ENCODE measurements at places on chromosomes 16 and 17.
A peak's percentile ranks its signal among the peaks of the same experiment; 100 is the strongest.

GRCh38 chr17:76845541-76846017 is 22.6 kb upstream of the MGAT5B start:
- DNase-seq = no peak

DNA sequence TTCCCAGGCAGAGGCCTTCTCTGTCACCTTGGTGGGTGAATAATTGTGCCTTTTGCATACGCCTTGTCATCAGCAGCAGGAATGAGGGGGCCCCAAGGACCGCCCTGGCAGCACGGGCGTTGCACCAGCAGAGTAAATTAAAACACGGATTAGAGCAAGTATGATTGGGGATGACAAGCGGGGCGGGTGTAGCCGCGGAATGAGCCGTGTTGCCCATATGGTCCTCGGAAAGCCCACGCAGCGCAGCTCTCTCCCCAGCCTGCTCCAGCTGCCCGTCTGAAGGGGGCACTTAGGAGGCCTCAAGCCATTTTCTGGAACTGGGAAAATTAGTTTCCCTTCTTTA is 299.4 kb upstream of the IRX3 start:
- DNase-seq = no peak

- peak; percentile 60 for DNase-seq
Observed at GRCh38 chr16:11254913-11255736, 879 bp downstream of the SOCS1 start.

DNA sequence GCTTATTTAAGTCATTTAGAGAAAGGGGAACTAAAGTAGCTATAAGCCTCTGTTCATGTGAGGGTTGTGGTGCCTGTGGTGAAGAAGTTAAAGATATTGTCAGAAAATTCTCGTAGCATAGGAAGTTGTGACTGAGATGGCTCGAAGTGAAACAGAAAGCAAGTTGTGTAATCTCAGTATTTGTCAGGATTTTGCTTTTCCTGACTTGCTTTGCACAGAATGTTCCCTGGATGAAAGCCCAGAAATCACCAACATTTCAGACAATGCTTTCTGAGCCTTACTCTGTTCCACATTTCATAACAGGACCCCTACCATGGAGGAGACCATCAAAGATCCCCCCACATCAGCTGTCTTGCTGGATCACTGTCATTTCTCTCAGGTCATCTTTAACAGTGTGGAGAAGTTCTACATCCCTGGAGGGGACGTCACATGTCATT is 10.6 kb downstream of the CALCOCO2 start:
- no peak for DNase-seq

GRCh38 chr16:28292731-28293600 is 641 bp downstream of the SBK1 start:
- no peak for DNase-seq

GRCh38 chr17:79007504-79008381 is 1.8 kb downstream of the CANT1 start:
- no peak for DNase-seq

GRCh38 chr17:7987112-7987893 is 15.1 kb upstream of the GUCY2D start:
- no peak for DNase-seq

GRCh38 chr16:13906168-13907089 is 13.5 kb upstream of the ERCC4 start:
- no peak for DNase-seq

DNA sequence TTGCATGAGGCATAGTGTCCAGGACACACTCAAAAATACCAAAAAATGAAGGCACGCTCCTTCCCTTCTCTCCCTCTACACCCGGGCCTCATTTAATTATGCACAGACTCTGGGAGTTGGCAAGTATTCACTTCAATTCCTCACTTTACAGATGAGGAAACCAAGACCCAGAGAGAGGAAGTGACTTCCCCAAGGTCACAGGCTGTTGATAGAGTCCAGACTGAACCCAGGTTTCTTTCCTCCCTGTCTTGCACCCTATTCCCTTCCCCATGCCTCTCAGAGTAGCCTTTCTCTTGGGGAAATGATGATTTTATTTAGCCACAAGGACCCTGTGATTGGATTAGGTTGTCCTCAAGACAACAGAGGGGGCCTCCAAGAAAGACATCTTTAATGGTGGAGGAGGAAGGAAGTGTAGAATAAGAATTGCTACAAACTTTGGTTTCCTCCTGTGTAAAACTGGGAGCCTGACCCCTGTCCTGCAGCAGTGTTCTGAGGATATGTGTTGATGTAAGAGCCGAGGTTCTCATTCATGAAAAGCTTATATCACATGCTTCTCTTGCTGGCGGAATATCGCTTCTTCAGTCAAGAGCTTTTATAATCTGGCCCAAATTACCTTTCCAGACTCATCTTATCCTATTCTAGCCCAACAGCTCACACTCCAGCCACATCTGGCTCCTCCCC is 48.8 kb upstream of the SIAH1 start:
- DNase-seq = no peak

- no peak for DNase-seq
Observed at GRCh38 chr16:85449885-85450245, 163.3 kb upstream of the GSE1 start.

GRCh38 chr16:2953706-2954627 is 10.1 kb upstream of the KREMEN2 start:
- DNase-seq = no peak

DNA sequence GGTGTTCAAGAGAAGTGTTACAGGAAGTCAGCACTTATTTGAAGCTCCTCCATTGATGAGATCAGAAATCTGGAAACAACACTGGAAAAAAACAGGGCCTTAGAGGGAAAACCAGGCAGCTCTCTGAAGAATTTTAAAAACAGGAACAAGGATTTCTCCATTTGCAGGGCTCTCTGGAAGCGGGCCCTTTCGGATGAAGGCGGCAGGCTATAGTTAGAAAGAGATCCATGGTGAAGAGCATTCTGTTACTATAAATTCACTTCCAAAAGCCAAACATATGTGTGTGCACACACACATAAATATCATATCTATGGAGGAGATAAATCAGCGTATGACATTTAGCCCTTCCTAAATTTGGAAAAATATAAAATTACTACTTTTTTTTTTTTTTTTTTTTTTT is 42.6 kb upstream of the GRIN2A start:
- no peak for DNase-seq

DNA sequence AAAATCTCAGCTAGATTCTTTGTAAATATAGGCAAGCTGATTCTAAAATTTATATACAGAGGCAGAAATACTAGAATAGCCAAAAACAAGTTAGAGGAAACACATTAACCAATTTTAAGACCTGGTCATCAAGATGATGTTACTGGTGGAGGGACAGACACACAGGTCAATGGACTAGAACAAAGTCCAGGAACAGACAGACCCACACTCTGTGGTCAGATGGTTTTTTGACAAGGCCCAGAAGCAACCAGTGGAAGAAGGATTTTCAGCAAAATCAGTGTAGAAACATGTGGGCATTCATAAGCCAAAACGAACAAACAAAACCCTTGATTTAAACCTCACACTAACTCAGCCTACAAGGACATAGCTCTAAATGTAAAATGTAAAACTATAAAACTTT is 99.7 kb upstream of the METRNL start:
- DNase-seq = no peak

GRCh38 chr17:62627904-62628633 is 599 bp downstream of the MRC2 start:
- DNase-seq = no peak

DNA sequence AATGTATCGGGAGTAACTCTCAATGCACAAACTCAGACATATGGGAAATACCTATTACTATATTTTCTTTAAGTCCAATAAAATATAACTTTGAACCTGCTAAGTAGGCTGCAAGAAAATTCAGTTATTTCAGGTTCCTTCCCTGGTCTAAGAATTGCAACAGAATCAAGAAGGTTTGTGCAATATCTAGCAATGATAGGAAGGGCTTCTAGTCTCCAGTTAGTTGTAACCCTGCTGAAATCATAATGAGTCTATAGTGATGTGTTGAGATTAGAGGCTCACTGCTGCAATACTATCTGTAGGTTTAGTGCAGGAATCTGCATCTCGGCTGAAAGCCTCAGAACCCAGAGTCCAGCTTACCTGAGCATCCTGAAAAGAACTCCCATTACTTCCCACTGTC is 110.5 kb downstream of the PMP22 start:
- DNase-seq = no peak

- no peak for DNase-seq
Observed at GRCh38 chr16:82157836-82158235, 12.2 kb downstream of the MPHOSPH6 start.

GRCh38 chr16:56352351-56353053 is 72.8 kb downstream of the AMFR start:
- no peak for DNase-seq

DNA sequence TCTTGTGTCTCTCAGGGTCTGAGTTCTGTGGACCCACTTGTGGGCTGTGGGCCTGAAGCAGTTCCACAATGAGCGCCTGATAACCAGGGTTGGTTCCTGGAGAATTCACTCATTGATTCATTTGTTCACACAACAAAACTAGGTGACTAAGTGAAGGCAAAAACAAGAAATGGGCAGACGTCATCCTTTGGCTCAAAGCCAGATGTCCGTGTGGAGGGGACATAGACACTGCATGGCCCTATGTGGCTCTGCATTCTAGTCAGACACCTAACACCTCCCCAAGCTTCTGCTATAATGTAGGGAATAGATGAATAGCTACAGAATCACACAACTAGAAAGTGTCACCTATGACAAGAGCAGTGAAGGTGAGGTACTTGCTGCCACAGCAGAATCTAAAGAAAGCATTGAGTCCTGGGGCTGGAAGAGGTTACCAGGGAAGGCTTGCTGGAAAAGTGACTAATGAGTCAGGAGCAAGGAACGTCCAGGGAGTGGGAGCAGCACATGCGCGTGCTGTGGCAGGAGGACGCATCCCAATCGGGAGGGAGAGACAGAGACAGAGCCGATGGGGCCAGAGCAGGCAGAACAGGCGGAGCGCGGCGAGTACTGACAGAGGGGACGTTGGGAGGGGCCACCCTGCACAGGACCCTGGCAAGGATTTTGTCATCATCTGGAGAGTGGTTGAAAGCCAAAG is 58.9 kb downstream of the CES1 start:
- DNase-seq = no peak

- no peak for DNase-seq
Observed at GRCh38 chr17:8103549-8103948, 14.8 kb downstream of the ALOXE3 start.

DNA sequence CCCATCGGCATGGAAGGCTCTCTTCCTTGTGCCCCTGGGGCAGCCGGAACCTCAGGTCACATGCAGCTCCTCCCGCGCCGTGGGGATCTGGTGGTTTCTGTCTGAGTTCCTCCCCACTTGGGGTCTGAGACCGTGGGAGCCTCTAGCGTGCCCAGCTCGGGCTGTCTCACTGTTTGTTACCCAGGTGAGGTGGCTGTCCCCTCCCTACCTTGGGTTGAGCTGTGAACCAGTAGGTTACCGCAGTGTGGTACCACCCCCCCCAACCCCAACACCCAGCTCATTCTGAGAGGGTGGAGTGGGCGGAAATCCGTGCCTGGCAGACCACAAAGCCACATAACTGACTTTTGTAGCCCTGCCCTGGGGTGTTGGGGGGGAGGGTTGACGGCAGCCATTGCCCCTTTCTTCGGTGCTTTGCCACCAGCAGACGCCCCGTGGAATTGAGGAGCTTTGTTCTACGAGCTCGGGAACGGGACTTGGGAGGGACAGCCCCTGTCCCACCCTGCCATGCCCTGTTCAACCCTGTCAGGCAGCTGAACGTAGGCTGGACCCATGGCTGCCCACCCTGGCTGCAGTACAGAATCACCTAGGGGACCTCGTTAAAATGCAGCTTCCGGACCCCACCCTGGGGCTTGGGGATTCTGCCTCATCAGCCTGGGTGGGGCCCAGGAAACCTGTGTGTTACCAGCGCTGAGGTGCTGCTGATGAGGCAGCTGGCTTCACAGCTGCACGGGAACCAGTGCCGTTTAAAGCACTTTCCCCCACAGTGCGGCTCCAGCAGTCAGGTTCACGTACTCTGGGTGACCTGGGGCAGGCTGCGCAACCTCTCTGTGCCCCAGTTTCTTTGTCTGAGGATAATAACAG is 18.5 kb downstream of the RAP1GAP2 start:
- DNase-seq = peak; percentile 91

GRCh38 chr17:15287538-15288267 is 22.6 kb upstream of the PMP22 start:
- DNase-seq = no peak

DNA sequence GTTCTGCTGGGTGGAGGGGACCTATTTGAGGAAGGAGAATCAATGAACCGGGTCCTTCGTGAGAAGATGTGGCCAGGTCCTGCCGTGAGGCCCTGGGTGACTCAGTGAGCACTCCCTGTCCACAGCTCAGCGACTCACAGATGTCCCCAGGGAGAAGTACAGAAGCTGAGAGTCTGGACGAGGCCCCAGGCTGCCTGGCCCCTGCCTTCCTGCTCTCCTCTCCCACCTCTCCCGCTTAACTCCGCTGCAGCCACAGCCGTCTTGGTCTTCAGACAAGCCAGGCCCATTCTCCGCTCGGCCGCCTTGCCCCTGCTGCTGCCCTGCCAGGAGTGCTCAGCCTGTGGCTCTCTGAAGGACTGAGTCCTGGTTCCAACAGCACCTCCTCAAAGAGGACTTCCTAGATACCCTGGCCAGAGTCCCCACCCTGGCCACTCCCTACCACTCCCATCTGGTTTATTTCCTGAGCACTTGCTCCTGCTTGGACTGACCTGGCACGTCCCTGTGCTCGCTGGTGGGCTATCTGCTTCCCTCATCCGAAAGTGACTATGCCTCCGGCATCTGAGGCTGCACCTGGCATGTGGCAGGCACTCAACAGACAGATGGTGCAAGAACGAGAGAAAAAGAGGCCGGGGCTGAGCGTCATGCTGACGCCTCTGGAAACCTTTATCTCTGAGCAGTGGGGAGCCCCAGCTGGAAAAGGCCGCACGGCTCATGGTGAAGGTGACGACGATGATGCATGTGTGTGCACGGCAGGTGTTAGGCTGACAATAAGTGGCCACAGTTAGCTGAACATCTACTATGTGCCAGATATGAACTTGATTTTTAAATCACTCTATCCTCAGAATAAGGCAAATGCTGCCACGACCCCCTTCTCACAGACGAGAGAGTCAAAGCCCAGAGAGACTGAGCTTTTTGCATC is 9.2 kb upstream of the TNFRSF13B start:
- no peak for DNase-seq

- DNase-seq = no peak
Observed at GRCh38 chr17:46889992-46890564, 32.9 kb upstream of the GOSR2 start.

- DNase-seq = no peak
Observed at GRCh38 chr16:21120976-21121520, 29.6 kb downstream of the DNAH3 start.

GRCh38 chr16:51114382-51114781 is 36.7 kb downstream of the SALL1 start:
- no peak for DNase-seq

All from natural killer cell (primary cell).